ENCODE measurements at places on chromosomes 12 and 14. TPM values are rescaled to one million over a fixed set of nuclear protein-coding genes. Genes with fewer than 3 reads are reported as not detected.

The ITGB7 gene
- 1.9 TPM for polyA plus RNA-seq

The MARK3 gene
- polyA plus RNA-seq, result 47.8 TPM

The MOK gene
- polyA plus RNA-seq, result 8.7 TPM

The KRT81 gene
- not detected for polyA plus RNA-seq

The SAMD15 gene
- polyA plus RNA-seq, result 0.54 TPM

The CLEC2A gene
- not detected for polyA plus RNA-seq

The TPH2 gene
- polyA plus RNA-seq, result not detected

The CIT gene
- 0.45 TPM for polyA plus RNA-seq

The PROX2 gene
- not detected for polyA plus RNA-seq

The LGR5 gene
- 0.03 TPM for polyA plus RNA-seq

The LTBR gene
- polyA plus RNA-seq, result 53.4 TPM

The SPRYD4 gene
- polyA plus RNA-seq, result 2.3 TPM

The KRT2 gene
- not detected for polyA plus RNA-seq

The CIROP gene
- 0.56 TPM for polyA plus RNA-seq

The SLC2A14 gene
- 0.13 TPM for polyA plus RNA-seq

The NYNRIN gene
- polyA plus RNA-seq, result 3.8 TPM

The SERPINA10 gene
- polyA plus RNA-seq, result 0.07 TPM

The GPR65 gene
- polyA plus RNA-seq, result 0.95 TPM

The GSG1 gene
- not detected for polyA plus RNA-seq

The CACNA2D4 gene
- 5.8 TPM for polyA plus RNA-seq

The RTN1 gene
- polyA plus RNA-seq, result 6.2 TPM

The KRT83 gene
- polyA plus RNA-seq, result not detected

The ESPL1 gene
- 0.08 TPM for polyA plus RNA-seq

The CMKLR1 gene
- polyA plus RNA-seq, result 7.0 TPM

The GDF11 gene
- polyA plus RNA-seq, result 10.2 TPM

The HHIPL1 gene
- polyA plus RNA-seq, result 0.90 TPM

The FAM186B gene
- polyA plus RNA-seq, result 1.7 TPM

The GALNT6 gene
- polyA plus RNA-seq, result 3.0 TPM

The SELPLG gene
- polyA plus RNA-seq, result 2.5 TPM

The KRT79 gene
- 0.26 TPM for polyA plus RNA-seq

The ST8SIA1 gene
- 8.9 TPM for polyA plus RNA-seq

The C12orf54 gene
- 0.15 TPM for polyA plus RNA-seq

The SRP54 gene
- 29.5 TPM for polyA plus RNA-seq

The CCDC60 gene
- not detected for polyA plus RNA-seq

The TMEM233 gene
- polyA plus RNA-seq, result 0.64 TPM

The MGP gene
- 417 TPM for polyA plus RNA-seq

The TMCC3 gene
- 4.1 TPM for polyA plus RNA-seq

The SIRT4 gene
- 0.91 TPM for polyA plus RNA-seq

The KLHL33 gene
- polyA plus RNA-seq, result 1.6 TPM

The B3GNT4 gene
- polyA plus RNA-seq, result 0.56 TPM

The SDS gene
- 2.9 TPM for polyA plus RNA-seq

The FGF23 gene
- polyA plus RNA-seq, result not detected

The DLK1 gene
- 0.92 TPM for polyA plus RNA-seq

The PKP2 gene
- polyA plus RNA-seq, result 3.7 TPM

The IAPP gene
- 126 TPM for polyA plus RNA-seq

The RNU6-8 gene
- not detected for polyA plus RNA-seq

The FOXN4 gene
- polyA plus RNA-seq, result not detected

The ACRBP gene
- polyA plus RNA-seq, result 1.6 TPM

The SLC38A1 gene
- polyA plus RNA-seq, result 2.6 TPM

The CELA1 gene
- polyA plus RNA-seq, result not detected

The TMEM121 gene
- polyA plus RNA-seq, result 1.8 TPM

The KLRC4 gene
- 0.18 TPM for polyA plus RNA-seq

The CCDC197 gene
- polyA plus RNA-seq, result not detected

All from adipose tissue (tissue), 3 donors.